Spinal cord (tissue), 10 donors: ENCODE measurements at places on chromosomes 12 and 14. TPM values are rescaled to one million over a fixed set of nuclear protein-coding genes. Genes with fewer than 3 reads are reported as not detected.

- DNase-seq = no peak
Measured at GRCh38 chr12:119666900-119667576, 895 bp upstream of the PRKAB1 start.

- no peak for DNase-seq
Measured at GRCh38 chr14:105021656-105022275, 883 bp upstream of the CDCA4 start.

DNA sequence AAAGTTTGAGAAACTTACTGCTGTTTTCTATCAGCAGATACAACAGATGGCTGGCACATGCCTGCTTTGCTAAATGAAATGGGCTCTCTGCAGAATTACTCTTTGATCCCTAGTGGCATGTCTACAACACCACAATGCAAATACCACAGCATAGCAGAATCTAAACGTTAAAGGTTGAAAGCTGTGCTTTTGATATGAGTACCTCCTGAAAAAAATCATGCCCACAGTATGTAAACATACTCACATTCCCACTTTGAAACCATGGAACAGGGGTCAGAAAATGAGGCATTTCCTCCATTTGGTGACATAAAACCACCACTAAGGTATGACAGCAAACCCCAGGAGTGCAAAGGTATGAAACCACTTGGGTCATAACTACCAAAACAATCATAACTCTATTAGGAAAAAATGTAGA lies 7.5 kb downstream of the WIF1 start:
- no peak for DNase-seq

The HCAR2 gene
- total RNA-seq = 1.1 TPM

GRCh38 chr12:94267921-94268471 lies 119.6 kb downstream of the PLXNC1 start:
- DNase-seq = no peak

- DNase-seq = no peak
Measured at GRCh38 chr14:46048127-46048526, 603.5 kb downstream of the RPL10L start.

DNA sequence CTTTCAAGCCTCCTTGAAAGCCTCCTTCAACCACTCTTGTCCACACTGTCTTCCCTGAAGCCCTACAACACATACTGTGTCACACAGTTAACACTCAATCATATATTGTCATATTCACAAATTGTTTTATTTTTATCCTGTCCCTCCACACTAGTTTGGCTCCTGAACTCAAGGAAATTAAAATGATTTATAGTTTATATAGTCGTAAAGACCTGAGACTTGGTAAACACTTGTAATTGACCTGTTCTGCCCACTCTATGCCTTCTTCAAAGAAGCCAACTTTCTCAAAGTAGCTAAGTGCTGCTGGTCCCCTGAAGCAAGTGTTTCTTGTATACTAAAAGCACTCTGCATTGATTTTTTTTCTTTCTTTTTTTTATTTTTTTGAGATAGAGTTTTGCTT lies 15.6 kb upstream of the NEK9 start:
- DNase-seq = no peak

The ABCC9 gene
- 26.8 TPM for total RNA-seq
